ENCODE measurements at places on chromosomes 6 and 20.

DNA sequence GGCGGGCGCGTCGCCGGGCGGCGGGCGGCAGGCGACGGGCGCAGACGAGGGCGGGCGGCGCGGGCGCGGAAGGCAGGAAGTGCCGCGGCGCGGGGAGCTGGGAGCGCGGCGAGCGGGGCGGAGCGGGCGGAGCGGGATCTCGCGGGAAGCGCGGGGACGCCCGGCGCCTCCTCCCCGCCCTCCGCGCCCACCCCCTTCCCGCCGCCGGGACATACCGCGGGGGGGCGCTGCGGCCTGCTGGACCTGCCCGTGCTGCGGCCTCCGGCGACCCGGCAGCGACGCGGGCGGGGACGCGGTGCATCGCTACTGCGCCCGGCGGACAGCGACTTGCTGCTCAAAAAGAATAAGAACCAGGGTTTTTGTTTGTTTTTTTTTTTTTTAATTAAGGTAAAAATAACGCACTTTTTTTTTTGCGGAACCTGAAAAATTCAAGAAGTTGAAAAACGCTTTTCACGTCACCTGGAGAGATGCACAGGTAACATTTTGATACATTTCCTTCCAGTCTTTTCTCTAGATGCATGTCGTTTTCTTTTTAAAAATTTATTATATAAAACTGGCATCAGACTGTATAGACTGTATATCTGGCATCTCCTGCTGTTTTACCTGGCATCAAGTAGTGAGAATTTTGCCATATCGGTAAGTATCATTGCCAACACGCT lies at the start of gene CENPB:
CENPB (minus strand) TSS at position 76 of the 659 bp plus-strand sequence. CDS start 257 bp downstream, outside the sequence.
- peak; percentile 82 for DNase-seq

DNA sequence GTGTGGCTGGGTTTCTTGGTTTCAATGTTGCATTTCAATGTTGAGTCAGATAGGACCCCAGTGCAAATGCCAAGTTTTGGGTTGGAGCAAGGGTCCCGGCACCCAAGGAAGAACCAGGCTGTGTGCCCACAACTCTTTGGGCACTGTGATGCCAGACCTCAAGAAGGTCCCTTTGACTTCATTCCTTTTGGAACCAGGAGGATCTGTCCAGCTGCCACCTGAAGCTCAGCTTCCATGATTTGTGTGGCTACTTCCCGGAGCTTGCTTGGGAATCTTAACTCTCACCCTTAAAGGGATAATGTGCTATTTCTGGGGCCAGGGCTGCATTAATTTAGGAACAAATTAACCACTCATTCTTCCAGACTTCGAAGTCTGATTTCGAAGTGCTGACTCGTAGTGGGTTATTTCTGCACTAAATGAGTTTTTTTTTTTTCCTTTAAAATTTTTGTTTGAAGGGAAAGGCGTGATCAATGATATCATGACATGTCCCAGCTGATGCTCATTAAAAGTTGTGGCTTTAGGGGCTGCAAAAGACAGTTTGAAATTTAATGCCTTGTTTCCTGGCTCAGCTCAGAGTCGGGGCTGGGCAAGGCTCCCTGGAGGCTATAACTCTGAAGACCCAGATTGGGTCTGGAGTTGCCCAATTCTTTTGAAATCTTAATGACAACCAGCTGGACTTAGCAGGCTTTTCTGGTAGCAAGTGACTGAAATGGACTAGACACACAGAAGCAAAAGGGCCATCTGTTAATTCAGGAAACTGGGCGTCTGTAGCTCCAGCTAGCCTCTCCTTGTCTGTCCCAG lies 24.0 kb upstream of the PHACTR3 start:
- DNase-seq, result no peak

- no peak for DNase-seq
These were observed 50.3 kb downstream of the ABHD12 start for GRCh38 chr20:25340380-25340779.

DNA sequence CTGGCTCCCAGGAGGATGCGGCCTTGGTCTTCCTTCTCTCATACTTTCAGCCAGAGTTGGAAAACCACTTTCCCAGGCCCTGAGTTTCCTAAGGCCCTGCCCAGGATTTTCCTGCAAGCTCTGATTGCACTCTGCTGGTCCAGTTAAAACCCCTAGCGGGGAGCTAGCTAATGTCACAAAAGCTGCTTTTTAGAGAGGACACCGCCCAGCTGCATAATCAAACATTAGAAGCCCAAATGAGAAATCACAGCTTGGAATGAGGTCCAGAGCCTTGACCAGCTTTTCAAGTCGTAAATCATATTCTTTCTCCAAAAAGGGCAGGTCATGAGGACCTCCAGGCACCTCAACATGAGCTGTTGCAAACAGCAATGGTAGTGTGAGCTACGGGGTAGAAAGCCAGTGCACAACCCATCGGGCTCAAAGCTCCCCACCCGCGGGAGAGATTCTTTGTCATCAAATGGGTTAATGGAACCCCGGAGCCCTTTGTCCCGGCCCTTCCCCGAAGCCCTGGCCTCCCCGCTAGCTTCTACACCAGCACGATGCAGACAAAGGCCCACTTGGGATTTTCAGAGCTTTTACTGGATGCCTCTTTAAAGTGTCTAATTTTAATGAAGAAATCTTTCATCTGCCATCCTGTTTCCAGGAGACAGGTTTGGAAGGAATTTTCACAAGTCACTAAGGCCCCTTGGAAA lies 134.0 kb downstream of the SCML4 start:
- DNase-seq, result no peak
